Ecto neural progenitor cell (in vitro differentiated cells): ENCODE measurements at places on chromosomes 4 and X.

DNA sequence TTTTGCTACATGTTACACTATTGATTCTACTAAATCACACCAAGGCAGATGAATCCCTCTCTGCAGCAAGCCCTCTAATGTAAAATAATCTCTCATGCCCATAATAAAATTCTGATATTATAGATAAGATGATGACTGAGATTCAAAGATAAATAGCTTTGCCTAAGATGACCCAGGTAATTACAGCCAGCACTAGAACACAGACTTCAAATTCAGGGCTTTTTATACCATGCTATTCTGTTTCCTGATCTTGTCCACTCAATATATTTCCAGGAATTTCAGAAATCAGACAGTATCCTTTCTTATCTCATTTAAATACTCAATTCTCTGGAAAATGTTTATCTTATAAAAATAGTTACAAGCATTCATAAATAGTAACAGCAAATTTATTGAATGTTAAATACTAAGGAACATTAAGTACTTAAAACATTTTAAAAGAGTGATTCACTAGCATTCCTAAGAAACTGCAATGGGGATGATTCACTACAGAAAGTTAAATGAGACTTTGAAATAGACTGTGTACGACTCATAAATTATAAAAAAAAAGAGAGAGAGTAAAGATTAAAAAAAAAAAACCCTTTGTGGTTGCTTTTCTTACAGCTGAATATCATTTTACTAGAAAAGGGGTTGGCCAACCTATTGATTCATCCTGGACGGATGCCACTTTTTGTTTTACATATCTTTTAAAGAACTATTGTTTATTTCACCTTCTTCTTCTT lies 45.8 kb upstream of the IL21 start:
- DNase-seq, result no peak

DNA sequence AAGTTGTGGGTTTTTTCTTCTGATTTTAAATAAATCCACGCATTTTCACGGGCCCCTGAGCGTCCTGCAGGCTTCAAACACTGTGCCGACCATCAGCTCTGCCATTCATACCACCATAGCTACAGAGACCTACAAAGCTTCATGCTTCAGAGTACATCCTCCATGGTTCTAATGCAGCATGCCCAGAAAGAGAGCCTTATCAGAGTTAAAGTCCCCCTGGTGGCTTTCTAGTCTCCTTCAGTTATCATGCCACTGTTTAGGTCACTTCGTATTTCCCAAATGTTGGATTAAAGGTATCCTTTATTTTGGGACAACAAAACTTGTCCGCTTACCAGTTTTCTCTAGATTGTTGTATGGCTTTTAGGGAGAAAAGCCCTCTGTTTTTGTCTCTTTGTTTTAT lies 66.7 kb upstream of the VCX2 start:
- no peak for DNase-seq

DNA sequence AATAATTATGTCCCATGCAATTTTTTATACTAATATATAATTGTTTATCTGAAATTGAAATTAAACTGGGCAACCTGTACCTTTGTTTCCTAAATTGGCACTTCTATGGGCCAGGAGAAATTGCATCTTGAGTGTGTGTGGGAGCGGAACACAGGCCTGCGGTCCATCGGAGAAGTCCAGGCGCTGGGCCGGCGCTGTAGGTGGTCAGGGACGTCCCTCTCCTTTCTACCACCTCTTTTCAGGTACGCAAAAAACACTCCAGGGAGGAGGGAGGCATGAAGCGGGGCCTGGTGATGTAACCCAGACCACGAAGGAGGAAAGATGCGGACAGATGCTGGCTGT lies 717 bp downstream of the MGAT4D start:
- DNase-seq, result no peak

DNA sequence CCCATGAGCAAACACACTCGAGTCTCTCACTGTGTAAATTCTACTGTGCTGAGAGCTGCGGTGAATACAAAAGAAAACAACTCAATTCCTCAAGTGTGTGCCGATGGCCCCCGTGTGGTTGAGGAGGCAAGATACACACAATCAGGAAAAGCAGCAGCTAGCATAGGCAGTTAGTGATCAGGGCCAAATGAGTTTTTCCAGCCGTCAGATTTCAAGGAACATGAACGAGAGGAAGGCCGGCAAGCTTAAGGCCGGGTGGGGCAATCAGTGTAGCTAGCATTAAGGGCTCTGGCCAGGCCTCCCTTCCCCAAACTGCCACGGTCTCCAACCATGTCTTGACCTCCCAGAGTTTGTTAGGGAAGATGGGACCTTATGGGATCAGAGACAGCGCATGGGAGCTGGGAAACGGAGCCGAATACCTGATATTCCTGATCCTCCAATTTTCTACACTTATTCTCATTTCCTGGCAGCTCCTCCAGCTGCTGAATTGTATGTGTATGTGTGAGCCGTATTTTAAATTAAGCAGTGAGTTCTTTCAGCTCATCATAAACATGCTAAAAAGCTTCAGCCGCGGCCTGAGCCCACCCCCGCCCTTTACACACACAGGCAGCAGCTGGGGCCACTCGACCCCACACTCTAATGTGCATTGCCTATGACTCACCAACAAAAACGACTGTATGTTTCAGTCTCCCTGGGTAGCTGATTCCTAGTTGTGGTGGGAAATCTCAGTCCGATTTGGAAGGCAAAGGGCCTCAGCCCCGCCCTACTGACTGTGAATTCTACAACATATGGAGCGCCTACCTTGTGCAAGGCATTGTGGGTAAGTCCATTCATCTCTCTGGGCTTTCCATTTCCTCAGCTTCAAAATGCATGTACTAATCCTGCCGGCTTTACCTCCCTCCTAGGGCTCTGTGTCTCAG lies 59.9 kb downstream of the RTL9 start:
- DNase-seq, result no peak
